ENCODE measurements at places on chromosomes 2 and 18.

- peak; percentile 2 for DNase-seq
Measured at GRCh38 chr2:114699423-114699944, 257.0 kb downstream of the DPP10 start.

- no peak for DNase-seq
Measured at GRCh38 chr2:17867133-17867532, 11.3 kb upstream of the KCNS3 start.

- peak; percentile 76 for DNase-seq
Measured at GRCh38 chr2:241950413-241951315, 81.1 kb downstream of the RTP5 start.

DNA sequence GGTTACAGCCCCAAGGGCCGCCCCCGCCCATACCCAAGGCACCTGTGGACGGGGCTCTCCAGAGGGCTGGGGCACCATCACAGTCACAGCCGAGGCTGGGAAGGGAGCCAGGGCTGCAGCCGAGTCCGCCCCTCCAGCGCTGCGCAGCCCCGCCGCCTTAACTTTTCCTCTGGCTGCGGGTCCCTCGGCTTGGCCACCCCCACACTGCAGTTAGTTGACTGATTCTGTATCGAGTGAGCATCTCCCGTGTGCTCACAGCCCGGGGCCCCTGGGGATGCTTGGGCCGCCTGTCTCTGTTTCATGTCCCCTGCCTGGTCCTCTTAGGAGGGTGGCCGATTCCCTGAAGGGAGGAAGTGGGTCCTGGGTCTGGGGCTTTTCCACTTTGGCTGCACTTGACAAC lies 33.7 kb downstream of the EMILIN2 start:
- no peak for DNase-seq

- no peak for DNase-seq
Measured at GRCh38 chr2:166032361-166032760, 78.8 kb upstream of the TTC21B start.

- no peak for DNase-seq
Measured at GRCh38 chr2:84293791-84294380, 165.2 kb downstream of the SUCLG1 start.

DNA sequence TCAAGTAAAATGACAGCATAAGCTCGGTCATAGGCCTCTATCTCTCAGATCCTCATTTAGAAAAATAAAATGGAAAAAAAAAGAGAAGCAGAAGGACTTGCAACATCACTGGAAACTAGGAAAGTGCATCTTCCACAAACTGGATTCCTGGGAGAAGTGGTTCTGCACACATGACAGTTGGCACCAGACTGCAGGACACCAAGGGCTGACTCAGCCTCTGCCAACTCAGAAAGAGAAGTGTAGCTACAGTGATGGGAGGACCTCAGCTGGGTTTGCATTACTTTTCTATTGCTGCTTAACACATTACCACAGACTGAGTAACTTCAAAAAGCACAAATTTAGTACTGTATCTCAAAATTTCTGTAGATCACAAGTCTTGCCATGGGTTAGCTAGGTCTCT lies 409.5 kb upstream of the GCFC2 start:
- no peak for DNase-seq

GRCh38 chr2:203786549-203787351 lies 80.3 kb downstream of the CD28 start:
- DNase-seq = peak; percentile 40

- no peak for DNase-seq
Measured at GRCh38 chr18:54888933-54889332, 60.7 kb downstream of the RAB27B start.

DNA sequence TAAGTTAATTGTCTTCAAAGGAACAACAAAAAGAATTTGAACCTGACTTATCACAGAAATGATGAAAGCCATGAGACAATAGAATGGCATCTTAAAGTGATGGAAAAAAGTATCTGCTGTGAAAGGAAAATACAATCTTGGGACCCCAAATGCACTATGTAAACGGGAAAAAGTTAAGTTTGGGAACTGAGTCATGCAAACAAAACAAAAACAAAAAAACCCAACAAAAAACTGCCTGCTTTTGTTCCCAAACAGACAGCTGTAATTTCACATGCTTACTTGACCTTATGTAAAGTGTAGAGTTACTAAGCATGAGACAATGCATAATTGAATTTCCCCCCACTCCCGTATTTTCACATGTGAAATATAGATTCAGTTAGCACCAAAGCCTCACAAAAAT lies 122.1 kb upstream of the RBMS1 start:
- DNase-seq = no peak

DNA sequence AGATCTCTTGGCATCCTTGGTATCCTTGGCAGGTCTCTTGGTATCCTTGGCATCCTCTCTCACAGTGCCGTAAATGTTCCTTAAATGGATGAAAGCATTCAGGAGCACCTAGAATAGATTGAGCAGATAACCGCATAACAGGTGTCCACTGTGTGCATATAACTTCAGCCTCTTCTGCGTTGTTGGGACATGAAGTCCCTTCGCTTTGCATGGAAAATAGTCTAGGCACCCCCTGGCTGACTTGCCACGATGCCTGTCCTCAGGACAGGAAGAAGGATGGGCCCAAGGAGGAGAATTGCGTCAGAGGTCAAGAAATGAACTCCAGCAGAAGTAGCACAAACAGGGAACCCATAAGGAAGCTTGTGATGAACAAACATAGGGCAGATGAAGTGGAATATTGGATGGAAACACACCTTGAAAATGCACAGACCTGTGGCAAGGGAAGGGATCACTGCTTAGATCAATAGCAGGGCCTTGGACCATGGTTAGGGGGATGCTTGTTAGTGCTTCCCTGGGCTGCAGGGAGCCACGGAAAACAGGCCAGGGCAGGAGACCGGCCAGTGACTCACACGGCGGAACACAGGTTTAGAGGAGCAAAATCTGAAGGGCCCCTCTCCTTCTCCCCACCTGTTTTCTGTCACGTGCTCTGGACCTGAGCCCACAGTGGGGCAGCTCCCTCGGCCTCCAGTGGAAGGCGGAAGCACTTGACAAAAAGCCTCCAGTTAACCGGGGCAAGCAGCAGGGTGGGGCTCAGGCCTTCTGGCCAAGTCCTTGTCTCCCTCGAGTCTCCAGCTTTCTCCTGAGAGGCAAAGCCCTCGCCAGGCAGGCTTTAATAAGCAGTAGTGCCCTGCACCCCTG lies 99.2 kb upstream of the ASAP2 start:
- DNase-seq = no peak

DNA sequence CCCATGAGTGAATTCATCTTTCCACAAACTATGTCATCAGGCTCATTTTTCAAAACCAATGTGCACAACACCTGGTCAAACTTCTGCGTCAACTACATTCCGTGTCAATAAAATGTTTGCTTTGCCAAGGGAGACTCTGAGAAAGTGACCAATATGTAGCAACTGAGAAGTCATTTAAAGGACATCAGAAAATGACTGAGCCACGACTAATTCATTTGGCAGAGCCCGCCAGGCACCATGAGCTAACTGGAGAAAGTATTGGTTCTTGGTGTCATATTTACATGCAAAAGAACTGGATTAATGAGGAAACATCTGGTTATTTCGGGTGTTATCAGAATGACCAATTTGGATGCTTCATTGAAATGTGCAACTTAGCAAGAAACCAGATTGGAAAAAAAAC lies 7.2 kb downstream of the RND3 start:
- no peak for DNase-seq

DNA sequence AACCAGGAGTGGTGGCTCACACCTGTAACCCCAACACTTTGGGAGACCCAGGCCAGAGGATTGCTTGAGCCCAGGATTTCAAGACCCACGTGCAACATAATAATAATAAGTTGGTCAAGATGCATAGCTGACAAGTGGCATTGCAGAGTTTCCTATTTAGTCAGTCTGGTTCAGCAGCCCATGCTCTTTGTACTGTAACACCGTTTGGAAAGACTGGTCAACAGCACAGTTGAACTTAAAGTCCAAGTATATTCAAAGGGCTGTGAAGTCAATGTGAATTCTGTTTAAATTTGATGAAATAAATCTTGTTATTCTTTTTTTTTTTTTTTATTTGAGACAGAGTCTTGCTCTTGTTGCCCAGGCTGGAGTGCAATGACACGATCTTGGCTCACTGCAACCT lies 1.5 kb upstream of the TRMT61B start:
- no peak for DNase-seq

DNA sequence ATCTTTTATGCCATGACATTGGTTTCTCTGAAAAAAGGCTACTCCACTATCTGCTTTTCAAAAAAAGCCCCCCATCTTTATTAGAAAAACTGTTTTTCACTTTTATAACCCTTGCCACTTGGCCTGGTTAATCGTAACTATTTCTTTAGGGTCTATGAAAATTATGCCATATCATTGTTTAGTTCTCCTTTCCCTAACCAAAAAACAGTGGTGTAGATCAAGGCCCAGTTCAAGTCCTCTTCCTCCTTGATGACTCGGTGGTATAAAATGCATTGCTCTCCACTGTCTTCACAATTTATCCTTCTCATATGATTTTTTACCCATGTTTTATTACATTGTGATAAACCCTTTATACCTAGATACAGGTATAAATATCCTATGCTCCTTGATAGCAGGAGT lies 205.5 kb downstream of the ZNF521 start:
- DNase-seq = peak; percentile 57

GRCh38 chr2:19675003-19675629 lies 226.7 kb downstream of the TTC32 start:
- no peak for DNase-seq

Measured in OCI-M1 (cell line).